Activated T-cell treated with anti-CD3 and anti-CD28 coated beads, Interleukin-2, amount 50 U/mL, for 72 hours (primary cell): ENCODE measurements at places on chromosomes 7 and 10. TPM values are rescaled to one million over a fixed set of nuclear protein-coding genes. Genes with fewer than 3 reads are reported as not detected.

SEC23IP gene
- 47.8 TPM for total RNA-seq

PGAM2 gene
- 1.2 TPM for total RNA-seq

WIPF3 gene
- not detected for total RNA-seq

TASOR2 gene
- 47.7 TPM for total RNA-seq

MYO1G gene
- 595 TPM for total RNA-seq

CDHR3 gene
- total RNA-seq = 0.51 TPM

OGA gene
- total RNA-seq = 170 TPM

INHBA gene
- 0.05 TPM for total RNA-seq

CXCL12 gene
- not detected for total RNA-seq

LAMTOR4 gene
- total RNA-seq = 134 TPM

MINDY4 gene
- total RNA-seq = 1.9 TPM
